Activated naive CD8-positive, alpha-beta T cell treated with anti-CD3 and anti-CD28 coated beads, Interleukin-2, amount 50 U/mL, for 16 hours (primary cell): ENCODE measurements at places on chromosomes 4 and X.

DNA sequence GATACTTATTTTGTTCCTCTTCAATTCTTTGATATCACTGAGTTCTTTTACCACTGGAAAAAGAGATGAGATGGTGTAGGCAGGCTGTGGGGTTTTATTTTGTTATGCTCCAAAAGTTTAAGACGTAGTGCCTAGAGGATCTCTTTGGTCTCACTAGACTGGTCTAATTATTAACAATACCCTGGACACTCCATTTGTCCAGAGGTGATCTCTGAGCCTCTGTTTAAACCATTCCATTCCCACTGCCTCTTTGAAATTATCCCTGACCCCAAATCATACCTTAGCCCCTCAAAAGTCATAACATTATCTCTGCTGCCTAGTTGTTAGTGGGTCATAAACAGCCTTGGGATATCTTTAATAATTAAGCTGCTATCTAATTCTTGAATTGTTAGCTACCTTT lies 24.2 kb downstream of the SMPX start:
- no peak for DNase-seq

DNA sequence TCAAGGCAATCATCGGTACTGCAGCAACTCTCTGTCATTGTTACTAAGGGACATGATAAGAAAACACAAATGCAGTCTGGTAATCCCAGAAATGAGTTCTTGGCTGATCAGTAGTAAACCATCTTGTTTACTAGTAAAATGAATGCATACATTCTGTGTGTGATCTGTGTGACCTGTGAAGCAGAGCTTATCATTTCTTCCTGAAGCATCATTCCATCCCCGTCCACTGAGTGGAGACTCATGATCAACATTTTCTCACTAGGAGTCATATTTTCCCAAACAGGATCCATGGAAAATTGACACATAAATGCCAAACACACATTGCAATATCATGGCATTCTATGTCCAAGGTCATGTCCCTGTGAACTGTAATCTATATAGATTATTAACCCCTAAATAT lies 226.1 kb downstream of the ANKRD50 start:
- DNase-seq: no peak

DNA sequence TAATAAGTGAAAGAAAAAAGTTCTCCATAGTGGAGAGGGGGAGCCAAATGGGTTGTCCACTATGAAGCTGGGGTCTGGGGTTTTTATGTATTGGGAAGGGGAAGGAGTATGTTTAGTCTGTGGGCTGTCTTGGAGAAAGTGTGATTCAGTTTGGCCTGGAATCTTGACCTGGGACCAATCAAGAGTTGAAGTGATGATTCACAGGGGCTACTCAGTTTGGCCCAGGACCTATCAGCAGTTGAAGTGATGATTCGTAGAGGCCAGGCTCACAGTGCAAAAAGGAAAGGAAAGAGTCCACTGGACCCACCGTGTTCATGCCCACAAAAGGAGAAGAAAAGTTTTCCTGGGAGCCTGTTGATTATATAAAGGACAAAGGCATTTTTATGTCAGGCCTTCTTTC lies 47.3 kb upstream of the RAB9B start:
- DNase-seq: no peak

DNA sequence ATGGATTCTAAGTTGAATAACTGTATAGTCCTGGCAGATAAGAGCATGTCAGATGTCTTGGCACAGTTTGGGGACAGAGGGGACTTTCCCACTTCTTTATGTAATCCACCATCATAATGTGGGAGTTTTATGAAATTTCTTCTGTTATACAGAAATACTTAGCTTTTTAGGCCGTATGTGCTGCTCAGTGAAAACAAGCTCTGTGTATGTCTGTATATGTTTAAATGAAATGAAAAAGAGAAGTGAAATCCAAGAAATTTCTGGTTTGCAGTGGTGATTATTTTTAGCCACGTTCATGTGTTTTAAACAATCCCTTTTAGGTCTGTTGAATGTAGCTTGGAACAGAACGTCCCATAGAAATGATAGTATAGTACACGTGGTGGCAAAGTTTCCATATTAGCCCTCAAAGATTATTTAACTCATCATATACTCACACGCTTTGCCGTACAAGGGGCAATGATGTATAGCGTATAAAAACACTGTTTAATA lies 41.0 kb downstream of the GAB1 start:
- no peak for DNase-seq

DNA sequence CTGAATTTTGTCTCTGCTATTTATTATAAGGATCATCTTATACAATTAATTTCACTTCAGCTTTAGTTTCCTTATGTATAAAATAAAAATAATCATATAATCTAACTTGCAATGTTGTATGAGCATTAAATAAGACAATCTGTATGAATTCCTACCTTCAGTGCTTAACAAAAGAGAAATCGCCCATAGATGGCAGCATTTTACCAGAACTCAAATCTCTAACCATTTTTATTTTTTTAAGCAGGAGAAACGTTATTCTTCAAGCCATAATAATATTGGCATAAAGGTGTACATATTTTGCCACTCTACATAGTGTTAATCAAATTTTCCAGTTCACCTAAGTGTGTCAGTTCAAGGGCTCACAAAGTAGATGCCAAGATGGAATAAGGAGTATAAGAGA lies 78.8 kb downstream of the TMEM47 start:
- DNase-seq: no peak

GRCh38 chr4:84502955-84503373 lies 3.9 kb upstream of the NKX6-1 start:
- DNase-seq: no peak

DNA sequence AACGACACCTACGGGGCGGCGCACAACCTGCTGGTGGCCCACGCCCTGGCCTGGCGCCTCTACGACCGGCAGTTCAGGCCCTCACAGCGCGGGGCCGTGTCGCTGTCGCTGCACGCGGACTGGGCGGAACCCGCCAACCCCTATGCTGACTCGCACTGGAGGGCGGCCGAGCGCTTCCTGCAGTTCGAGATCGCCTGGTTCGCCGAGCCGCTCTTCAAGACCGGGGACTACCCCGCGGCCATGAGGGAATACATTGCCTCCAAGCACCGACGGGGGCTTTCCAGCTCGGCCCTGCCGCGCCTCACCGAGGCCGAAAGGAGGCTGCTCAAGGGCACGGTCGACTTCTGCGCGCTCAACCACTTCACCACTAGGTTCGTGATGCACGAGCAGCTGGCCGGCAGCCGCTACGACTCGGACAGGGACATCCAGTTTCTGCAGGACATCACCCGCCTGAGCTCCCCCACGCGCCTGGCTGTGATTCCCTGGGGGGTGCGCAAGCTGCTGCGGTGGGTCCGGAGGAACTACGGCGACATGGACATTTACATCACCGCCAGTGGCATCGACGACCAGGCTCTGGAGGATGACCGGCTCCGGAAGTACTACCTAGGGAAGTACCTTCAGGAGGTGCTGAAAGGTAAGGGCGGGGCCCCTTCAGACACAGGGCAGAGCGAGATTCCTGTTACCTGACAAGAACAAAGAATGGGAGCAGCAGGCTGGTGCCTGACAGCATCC lies 11.7 kb downstream of the RPL9 start:
- DNase-seq: no peak

DNA sequence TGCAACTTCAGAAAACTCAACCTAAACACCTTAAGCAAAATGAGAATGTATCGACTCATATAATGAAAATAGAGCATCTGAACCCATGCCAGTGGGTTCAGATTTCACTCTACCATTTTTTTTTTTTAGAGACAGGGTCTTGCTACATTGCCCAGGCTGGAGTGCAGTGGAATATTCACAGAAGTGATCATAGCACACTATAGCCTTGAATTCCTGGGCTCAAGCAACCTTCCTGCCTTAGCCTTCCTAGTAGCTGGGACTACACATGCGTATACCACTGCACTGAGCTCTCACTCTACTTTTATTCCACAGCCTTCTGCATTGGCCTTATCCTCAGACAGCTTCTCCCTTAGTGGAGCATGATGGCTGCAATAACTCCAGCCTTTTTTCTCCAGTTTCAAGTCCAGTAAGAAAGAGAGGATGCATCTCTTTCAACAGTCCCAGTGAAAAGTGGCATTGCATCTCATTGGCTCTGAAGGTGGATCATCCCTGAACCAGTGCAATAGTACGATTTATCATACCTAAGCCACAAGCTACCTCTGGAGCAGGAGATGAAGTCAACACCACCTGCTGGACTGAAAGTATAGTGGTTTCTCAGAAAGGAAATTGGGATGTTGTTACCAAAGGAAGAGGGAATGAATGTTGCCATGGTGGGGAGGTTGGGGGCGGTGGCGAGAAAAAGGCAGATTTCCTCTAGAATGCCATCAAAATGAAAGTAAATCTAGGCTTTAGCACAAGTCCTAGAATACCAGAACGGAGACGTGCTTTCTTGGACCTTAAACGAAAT lies 2.0 kb upstream of the SOD3 start:
- no peak for DNase-seq

DNA sequence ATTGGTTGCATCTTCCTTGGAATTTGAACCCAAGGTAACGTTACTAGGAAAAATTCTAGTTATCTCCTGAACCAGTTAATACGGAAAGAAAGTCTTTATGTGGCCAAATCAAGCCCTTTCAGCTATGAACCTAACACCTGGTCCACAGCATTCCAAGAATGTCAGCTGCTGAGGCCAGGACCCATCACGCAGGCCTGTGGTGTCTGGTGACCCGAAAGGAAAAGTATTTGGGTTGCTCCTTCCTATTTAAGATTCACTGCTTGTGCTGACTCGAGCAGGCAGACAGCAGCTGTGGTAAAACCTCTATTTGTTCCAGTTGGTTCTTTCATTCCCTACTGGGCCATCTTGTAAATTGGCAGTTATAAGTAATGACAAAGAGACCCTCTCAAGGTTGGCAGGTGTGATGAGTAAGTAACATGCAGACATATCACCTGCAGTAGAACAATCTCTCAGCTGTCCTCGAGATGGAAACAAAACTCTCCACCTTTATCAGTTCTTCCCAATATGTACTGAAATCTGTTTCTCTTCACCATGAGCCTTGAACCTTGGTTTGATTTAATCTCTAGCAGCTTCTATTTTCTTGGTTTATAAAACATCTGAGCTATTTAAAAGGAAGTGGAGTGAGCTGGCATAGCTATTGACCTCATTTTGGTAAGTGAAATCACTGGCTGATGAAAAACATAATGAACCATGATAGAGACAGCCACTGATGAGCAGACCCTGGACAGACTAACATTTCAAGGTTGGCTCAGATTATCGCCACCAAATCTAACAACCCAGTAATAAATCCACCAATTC lies 182.1 kb upstream of the SMIM31 start:
- DNase-seq: no peak

DNA sequence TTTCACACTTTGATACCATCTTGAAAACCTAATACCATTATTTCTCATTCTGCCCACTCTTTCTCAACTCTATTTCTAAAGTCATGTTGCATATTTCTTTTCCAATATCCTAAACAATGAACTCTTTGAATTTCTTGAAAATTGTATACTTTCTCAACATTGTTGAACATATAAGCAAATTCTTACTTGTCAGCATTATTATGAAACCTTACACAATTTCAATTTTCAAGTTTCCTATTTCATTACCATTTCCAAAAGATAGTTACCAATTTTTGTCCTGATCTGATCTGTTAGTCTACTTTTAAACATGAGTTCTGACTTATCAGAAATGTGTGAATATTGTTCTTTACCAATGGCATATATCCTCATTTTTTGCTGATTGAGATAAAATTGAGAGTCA lies 806.3 kb upstream of the IGFBP7 start:
- no peak for DNase-seq

GRCh38 chr4:119833611-119834010 lies 205.0 kb upstream of the PDE5A start:
- DNase-seq: no peak

DNA sequence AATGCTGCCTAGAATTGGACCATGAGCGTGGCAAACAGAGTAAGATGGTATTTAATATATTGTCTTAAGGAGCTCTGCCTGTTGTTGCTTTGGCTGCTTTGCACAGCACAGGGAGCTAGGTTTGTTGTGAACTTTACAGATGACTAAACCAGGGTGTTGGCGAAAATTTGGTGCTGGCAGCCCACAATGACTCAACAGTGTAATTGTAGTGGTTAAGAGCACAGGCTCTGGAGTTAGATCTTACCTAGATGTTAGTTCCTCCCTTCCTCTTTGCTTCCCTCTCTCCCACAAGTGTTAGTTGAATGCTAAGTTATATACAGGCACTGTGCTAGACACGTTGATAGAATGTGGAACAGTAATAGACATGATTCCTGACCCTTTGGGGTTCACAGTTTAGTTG lies 128.9 kb upstream of the TRPC5 start:
- DNase-seq: no peak

DNA sequence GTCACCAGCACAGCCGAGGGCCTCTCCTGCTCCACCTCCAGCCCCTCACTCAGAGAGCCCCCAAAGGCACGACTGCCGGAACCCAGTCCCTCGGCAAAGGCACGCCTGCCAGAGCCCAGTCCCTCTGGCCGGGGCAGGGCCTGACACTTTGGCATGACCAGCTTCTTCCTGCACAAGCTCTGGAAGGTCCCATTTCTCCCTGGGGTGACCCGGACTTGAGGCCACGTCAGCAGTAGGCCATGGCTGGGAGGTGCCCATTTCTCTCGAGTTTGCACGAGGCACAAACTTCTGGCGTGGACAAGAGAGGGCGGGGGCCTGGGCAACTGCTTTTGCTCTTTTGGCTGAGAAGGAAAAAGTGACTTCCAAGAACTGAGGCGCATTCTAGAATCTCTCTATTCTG lies 62.2 kb upstream of the GPR78 start:
- no peak for DNase-seq

DNA sequence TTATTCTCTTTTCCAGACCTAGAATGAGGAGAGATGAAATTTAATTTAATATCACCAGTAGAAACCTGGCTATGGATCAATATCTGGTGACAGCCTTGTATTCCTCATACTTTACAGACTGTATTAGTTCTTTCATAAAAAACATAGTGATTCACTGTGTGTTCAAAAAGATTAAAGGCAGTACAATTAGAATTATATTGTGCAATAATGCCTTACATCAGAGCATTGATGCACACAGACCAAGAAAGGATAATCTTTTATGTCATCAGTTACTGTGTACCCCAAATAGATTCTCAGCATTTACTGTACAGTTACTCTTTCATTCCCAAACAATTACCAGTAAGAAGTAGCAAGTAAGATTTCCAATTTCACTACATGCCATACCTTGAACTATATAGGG lies 260.5 kb upstream of the ANXA10 start:
- DNase-seq: no peak

DNA sequence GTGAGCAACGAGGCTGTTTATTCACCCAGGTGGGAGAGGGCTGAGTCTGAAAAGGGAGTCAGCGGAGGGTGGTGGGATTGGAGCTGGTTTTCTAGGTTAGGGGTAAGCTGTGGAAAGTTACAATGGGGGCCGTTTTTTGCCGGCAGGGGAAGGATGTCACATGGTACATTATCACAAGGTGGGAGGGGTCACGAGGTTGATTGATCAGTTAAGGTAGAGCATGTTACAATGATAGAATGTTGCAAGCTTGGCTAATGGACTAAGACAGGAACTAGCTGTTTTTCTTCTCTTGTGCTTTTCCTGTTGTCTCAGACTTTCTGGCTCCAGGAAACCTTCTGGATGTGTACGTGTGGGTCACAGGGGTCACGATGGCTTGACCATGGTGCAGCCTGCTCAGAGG lies 536.3 kb upstream of the HTR2C start:
- DNase-seq: no peak
